ENCODE measurements at places on chromosomes 5 and 9.

DNA sequence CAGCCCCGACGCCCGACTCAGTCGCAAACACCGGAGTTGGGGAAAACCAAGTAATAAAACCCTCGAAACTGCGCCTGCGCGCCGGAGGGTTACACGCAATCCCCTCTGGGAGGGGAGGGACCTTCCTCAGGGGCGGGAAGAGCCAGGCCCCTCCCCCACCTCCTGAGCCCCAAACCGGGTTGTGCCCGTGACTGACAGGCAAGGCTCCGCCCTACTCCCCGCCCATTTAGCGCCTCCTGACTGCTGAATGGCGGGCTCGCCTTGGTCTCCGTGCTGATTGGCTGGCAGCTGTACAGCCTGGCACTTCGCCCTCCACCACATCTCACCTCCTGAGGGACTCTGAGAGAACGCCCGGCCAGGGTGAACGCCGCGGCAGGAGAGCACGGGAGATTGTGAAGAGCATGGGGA is at the start of gene PRDM9:
Gene PRDM9, plus strand, starts transcription at position 332 of the 408 bp plus-strand sequence. CDS start 1,425 bp downstream, outside the sequence.
- DNase-seq, result no peak

GRCh38 chr5:155726267-155726666 is 600.7 kb upstream of the SGCD start:
- no peak for DNase-seq

GRCh38 chr5:156474251-156474650 is 147.3 kb downstream of the SGCD start:
- DNase-seq, result no peak

GRCh38 chr9:34276772-34277171 is 52.3 kb downstream of the KIF24 start:
- no peak for DNase-seq

- no peak for DNase-seq
These were observed 631.1 kb downstream of the ACTL7B start for GRCh38 chr9:108224716-108225115.

GRCh38 chr5:68396722-68397121 is 181.2 kb downstream of the PIK3R1 start:
- no peak for DNase-seq

DNA sequence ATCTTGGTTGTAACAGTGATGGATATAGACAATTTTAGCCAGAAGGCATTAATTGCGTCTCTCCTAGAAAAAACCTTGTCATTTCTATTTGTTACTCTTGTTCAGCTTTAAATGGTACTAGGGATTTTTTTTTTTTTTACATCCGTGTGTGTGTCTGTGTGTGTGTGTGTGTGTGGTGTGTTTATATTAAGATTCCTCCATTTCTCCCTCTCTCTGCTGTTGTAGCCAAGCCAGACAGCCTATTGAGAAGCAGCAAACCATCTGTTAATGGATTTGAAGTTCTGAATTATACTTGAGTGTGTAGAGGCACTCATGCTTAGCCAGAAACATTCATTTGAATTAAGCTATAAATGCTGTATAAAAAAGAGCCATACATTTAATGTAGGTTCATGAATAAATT is 72.3 kb downstream of the SLF1 start:
- DNase-seq, result no peak

GRCh38 chr9:34570376-34570775 is 19.1 kb downstream of the CNTFR start:
- no peak for DNase-seq

DNA sequence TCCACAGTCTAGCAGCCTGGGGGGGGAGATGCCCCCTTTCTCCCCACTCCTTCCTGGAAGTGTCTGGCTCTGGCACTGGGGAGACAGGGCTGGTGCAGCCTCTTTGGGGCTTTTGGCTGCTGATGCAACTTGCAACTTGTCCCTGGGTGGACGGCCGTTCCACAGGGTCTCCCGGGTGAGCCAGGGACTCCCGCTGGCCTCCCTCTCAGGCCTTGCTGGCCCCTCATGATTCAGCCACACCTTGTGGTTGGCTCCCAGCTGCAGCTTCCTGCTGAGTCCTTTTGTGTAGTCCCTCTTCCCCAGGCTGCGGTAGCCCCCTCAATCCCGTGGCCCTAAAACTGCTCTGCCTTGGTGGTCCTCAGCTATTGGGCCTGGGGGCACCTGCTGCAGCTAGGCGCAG is 283.5 kb downstream of the PBX3 start:
- DNase-seq, result no peak

GRCh38 chr9:131963072-131964030 is 116.3 kb downstream of the MED27 start:
- no peak for DNase-seq

GRCh38 chr9:96141666-96142065 is 160.3 kb downstream of the HSD17B3 start:
- DNase-seq, result no peak

DNA sequence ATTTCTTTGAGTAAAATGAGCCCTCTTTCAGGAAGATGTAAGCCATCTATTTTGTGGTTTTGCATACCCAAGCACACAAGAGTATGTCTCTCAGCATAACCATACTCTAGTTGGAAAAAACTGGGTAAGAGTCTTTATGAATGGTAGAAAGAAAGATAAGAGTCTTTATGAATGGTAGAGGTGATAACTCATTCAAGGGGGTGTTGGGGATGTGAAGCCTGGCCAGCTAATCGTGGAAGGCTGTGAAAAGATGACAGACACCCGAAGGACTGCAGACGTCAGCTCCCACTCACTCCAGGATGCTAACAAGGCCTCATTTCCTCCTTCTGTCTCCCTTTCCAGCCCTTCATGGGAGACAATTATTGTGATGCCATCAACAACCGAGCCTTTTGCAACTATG is 228.5 kb downstream of the PAPPA start:
- no peak for DNase-seq

GRCh38 chr9:38026021-38026809 is 42.8 kb downstream of the SHB start:
- DNase-seq, result no peak
